Progenitor cell of endocrine pancreas (in vitro differentiated cells): ENCODE measurements at places on chromosomes 16 and 17. TPM values are rescaled to one million over a fixed set of nuclear protein-coding genes. Genes with fewer than 3 reads are reported as not detected.
A peak's percentile ranks its signal among the peaks of the same experiment; 100 is the strongest.

PROCA1 gene
- 15.2 and 16.3 TPM in 2 replicates for total RNA-seq

DNA sequence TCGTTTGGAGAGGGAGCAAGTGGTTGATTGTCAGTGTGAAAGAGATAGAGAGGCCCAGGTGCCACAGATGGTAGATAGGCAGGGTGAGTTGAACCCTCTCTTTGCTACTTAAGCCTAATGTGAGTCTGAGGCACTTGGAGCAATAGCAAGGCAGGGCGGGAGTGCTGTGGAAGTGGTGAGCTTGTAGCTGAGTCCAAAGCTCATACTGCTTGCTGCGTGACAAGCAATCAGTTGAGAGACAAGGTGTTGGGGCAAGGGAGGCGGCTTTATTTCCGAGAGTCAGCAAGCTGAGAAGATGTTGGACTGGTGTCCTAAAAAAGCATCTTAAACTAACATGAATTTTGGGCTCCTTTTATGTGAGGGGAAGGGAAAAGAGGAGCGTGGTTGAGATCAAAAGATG, 112.9 kb upstream of the ZKSCAN2 start:
- peaks cover 1% of the 10 kb centered on the region for H3K4me1 ChIP-seq
- no peak overlapping the region for H3K27ac ChIP-seq
- H3K36me3 ChIP-seq = no peaks in the 10 kb centered on the region
- peaks cover 7% of the 10 kb centered on the region for H3K27me3 ChIP-seq

NLRP1 gene
- total RNA-seq = 24.0 and 25.3 TPM in 2 replicates

GRCh38 chr16:23941963-23942564, 106.3 kb downstream of the PRKCB start:
- no peak for DNase-seq
- H3K4me3 ChIP-seq = no peak overlapping the region
- H3K27ac ChIP-seq = no peak overlapping the region
- peaks cover 77% of the 10 kb centered on the region for H3K27me3 ChIP-seq
- no peaks in the 10 kb centered on the region for H3K36me3 ChIP-seq
- H3K4me1 ChIP-seq = peaks cover 12% of the 10 kb centered on the region

DNA sequence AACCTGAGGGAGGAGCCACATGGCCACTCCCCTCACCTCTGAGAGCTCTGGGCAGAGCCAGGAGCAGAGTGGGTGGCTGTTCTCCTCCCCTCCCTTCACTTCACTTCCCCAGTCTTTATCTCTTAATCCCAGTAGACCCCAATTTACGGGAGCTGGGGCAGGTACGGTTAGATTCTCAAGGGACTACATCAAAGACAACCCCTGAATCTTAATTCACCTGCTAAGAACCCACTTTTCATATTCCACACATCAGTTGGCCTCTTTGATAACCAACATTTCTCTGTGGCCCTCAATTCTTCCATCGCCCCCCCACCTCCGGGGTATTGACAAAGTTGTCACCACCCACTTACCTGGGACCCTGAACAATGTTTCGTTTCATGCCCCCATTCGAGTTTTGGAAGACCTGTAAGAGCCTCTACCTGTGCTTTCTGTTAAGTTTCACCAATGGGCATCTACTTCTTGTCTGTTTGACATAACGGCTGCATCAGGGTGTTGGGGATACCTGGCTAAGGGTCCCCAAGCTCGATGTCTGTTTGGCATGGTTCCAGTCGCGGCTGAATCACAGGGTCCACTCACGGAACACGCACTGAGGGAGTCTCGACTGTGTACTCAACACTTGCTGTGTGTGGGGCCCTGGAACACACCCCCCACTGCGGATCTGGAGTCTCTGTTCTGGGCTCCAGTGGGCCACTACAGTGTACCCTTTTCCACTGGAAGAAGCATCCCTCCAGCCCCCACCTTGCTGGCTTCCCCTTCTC, 27.8 kb downstream of the SLC38A8 start:
- H3K4me1 ChIP-seq = no peaks in the 10 kb centered on the region
- peaks cover 4% of the 10 kb centered on the region for H3K36me3 ChIP-seq
- H3K4me3 ChIP-seq = no peak overlapping the region
- no peak for DNase-seq
- H3K27me3 ChIP-seq = peaks cover 5% of the 10 kb centered on the region

CBX2 gene
- 106 and 111 TPM in 2 replicates for total RNA-seq

DNA sequence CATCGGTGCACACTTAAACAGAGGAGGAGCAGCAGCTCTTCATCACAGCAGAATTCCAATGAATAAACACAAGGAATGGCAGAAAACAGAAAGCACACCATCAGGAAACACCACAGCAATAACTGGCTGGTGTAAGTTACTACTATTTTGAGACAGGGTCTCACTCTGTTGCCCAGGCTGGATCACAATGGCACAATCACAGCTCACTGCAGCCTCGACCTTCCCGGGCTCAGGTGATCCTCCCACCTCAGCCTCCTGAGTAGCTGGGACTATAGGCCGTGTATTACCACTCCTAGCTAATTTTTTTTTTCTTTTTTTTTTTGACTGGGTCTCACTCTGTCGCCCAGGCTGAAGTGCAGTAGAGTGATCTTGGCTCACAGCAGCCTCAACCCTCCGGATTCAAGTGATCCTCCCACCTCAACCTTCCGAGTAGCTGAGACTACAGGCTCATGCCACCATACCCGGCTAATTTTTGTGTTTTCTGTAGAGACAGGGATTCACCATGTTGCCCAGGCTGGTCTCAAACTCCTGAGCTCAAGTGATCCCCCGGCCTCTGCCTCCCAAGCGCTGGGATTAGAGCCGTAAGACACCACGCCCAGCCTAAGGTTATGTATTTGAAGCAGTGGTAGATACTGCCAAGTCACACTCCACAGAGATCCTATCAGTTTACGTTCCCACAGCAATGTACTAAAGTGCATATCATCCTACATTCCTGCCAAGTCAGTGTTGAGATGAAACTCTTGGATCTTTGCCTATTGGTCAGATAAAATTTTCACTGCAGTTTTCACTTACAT, 20.7 kb downstream of the TRAP1 start:
- peaks cover 34% of the 10 kb centered on the region for H3K4me1 ChIP-seq
- peak overlapping the region; percentile 58 for H3K4me3 ChIP-seq
- peak overlapping the region; percentile 99 for H3K27ac ChIP-seq

- H3K4me1 ChIP-seq = no peaks in the 10 kb centered on the region
- H3K27ac ChIP-seq = no peak overlapping the region
- DNase-seq = no peak
- H3K4me3 ChIP-seq = no peak overlapping the region
Measured at GRCh38 chr16:3256866-3257465, 533 bp upstream of the MEFV start.

GRCh38 chr16:15573274-15573895, 69.6 kb downstream of the MARF1 start:
- H3K36me3 ChIP-seq = no peaks in the 10 kb centered on the region
- peaks cover 11% of the 10 kb centered on the region for H3K4me1 ChIP-seq
- no peak for DNase-seq
- no peak overlapping the region for H3K4me3 ChIP-seq
- H3K27me3 ChIP-seq = no peaks in the 10 kb centered on the region

CXCL16 gene
- 4.0 and 4.3 TPM in 2 replicates for total RNA-seq

UMOD gene
- total RNA-seq = 0.11 TPM in 1 of 2 replicates, not detected in the other

- peaks cover 33% of the 10 kb centered on the region for H3K4me1 ChIP-seq
- no peaks in the 10 kb centered on the region for H3K36me3 ChIP-seq
- no peak for DNase-seq
- no peak overlapping the region for H3K4me3 ChIP-seq
Measured at GRCh38 chr17:17539591-17539990, 43.4 kb upstream of the RASD1 start.

HOXB13 gene
- not detected in 2 replicates for total RNA-seq

DNA sequence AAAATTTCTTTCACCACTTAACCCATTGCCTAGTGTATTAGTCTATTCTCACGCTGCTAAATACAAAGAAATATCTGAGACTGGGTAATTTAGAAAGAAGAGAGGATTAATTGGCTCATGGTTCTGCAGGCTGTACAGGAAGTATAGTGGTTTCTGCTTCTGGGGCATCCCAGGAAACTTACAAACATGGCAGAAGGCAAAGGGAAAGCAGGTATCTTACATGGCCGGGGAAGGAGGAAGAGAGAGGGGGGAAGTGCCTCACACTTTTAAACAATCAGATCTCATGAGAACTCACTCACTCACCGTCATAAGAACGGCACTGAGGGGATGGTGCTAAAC, 931.4 kb upstream of the SOX9 start:
- no peak for DNase-seq

GRCh38 chr17:7266784-7267183, 4.5 kb upstream of the CLDN7 start:
- DNase-seq = no peak
- no peak overlapping the region for H3K4me3 ChIP-seq
- H3K27me3 ChIP-seq = peaks cover 4% of the 10 kb centered on the region
- peaks cover 17% of the 10 kb centered on the region for H3K4me1 ChIP-seq
- peak overlapping the region; percentile 42 for H3K27ac ChIP-seq
- no peaks in the 10 kb centered on the region for H3K36me3 ChIP-seq

MT1A gene
- not detected in 2 replicates for total RNA-seq

ZG16B gene
- not detected in 2 replicates for total RNA-seq
